ENCODE measurements at places on chromosomes 5 and 9.

DNA sequence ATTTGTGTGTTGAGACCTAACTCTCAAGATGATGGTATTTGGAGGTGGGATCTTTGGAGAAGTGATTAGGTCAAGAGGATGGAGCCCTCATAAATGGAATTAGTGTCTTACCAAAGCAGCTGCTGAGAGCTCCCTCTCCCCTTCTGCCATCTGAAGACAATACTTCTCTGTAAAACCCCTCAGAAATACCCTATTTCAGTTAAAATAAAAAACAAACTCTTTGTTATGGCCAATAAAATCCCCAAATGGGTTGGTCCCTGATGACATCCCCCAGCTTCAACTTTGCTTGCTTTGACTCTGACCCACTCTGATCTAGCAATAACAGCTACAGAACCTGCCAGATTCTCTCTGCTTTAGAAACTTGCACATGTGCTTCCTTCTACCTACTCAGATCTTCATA lies 100.9 kb downstream of the SNCAIP start:
- DNase-seq = no peak

GRCh38 chr5:31581498-31582099 lies 49.5 kb downstream of the C5orf22 start:
- DNase-seq = no peak

GRCh38 chr9:100473276-100474081 lies 530 bp downstream of the TMEFF1 start:
- DNase-seq = peak; percentile 11

GRCh38 chr5:58849921-58850667 lies 267.2 kb downstream of the RAB3C start:
- DNase-seq = no peak

DNA sequence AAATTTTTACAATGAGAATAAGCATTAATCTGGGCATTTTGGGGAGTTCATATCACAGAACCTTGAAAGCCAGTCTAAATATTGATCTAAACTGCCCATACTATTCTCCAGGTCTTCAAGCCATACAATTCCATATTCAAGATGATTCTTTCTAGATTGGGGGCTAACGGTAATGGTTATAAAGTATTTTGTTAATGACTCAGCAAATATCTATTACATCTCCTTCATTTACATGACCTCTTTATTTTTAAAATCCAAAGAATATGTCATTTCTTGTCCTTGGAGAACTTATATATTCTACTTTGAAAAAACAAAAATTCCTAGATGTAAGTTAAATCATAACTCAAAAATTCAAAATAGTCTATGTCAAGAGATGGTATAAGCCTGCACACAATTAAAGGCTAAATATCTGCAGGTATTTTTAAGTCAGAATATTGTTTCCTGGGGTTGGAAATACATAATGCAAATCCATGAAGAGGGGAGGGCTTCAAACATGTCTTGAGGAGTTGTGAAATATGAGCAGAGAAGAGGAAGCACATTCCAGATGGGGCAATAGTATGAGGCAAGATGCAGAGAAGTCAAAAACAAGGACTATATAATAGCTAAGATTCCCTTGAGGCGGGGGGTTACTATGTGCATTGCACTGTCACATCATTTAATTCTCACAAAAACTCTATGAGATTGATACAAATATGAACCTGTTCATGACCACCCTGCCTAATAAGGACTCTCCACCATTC lies 526.4 kb downstream of the NR2F1-AS1 start:
- no peak for DNase-seq

DNA sequence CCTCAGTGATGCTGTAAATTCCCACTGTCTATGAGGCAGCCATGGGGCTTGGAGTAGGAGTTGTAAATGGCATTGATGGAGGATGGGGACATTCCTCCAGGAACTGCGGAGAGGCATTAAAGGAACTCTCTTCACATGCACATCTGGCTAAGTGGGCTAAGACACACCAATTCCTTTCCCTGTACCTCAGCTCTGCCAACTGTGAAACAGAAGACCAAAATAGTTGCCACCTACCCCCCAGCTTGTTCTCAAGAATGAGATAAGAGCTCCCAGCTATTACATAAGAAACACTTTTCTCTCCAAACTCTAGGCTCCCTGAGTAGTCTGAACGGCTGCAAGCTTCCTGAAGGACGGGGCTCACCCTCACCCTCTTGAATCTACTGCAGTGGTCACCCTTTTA lies 144.6 kb upstream of the SLC30A5 start:
- no peak for DNase-seq

GRCh38 chr5:108681079-108681921 lies 66.4 kb upstream of the FER start:
- DNase-seq = no peak

DNA sequence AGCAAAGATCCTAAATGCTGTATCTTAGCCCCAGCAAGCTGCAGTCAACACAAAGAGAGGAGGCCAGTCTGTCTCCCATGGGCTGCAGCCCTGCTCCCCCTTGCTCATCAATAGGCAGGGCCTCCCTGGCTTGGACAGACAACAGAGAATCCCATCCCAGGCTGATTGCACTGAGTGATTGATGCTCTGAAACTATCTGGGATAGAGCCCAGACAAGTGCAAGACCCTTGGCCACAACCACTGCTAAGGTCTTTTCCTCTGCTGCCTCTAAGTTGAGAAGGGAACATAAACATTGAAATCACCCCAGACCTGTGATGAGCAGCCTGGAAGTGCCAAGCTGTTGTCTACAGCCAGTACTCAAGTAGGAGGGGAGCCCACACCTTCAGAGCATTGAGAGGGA lies 661.0 kb upstream of the CDH18 start:
- no peak for DNase-seq

Measured in activated T-cell treated with anti-CD3 and anti-CD28 coated beads for 4 hours (primary cell).